ENCODE measurements at places on chromosomes 7 and 10.

DNA sequence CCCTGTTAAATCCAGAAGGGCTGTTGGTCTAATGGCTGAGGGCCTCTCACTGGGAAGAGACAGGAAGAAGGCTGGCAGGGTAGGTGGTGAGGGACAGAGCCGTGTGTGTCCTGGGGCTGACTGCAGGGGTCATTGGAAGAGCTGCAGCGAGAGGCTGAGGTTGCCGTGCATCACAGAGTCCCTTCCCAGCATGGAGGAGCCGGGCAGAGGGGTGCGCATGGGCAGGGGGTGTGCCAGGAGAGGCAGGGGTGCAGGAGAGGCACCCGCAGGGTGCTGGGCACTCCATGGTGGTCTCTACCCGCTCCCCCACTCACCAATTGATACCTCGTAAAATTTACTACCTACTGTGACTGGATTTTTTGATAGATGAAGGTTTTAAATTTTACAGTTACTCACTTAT, 124.3 kb downstream of the ACTR3B start:
- no peak for DNase-seq

- no peak for DNase-seq
Observed at GRCh38 chr7:132618956-132619305, 42.7 kb upstream of the PLXNA4 start.

- peak; percentile 32 for DNase-seq
Observed at GRCh38 chr10:123144697-123145541, 3.0 kb upstream of the HMX2 start.

GRCh38 chr10:104546756-104547155, 94.3 kb upstream of the SORCS3 start:
- DNase-seq: no peak

DNA sequence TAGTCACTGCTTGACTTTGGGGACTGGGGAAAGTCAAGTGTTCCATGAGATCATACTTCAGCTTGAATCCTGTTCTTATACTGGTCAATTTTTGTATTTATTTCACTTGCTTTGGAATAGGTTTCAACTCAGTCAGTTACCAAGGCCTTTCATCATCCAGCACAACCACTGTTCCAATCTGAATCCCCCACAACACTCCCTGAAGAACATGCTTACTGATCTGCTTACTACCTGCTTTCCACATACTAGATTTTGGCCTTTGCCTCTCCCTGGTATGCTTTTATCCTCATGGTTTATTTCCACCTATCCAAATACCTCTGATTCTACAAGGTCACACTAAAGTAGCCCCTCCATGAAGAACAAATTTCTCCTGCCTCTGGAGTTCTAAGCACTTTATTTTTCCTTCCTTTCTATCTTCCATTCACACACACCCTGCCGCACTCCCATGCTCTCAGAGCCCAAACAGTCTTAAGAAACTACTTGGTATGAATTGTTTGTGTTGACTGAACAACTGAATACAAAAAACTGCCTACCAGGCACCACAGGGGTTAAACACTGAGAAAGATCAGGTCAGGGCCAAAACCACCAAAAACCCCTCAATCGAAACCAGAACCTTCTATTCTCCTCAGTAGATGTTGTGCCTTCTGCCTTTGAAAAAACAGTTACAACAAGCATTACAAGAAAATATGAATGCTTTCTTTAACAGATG, 178.1 kb downstream of the AVL9 start:
- DNase-seq: no peak

DNA sequence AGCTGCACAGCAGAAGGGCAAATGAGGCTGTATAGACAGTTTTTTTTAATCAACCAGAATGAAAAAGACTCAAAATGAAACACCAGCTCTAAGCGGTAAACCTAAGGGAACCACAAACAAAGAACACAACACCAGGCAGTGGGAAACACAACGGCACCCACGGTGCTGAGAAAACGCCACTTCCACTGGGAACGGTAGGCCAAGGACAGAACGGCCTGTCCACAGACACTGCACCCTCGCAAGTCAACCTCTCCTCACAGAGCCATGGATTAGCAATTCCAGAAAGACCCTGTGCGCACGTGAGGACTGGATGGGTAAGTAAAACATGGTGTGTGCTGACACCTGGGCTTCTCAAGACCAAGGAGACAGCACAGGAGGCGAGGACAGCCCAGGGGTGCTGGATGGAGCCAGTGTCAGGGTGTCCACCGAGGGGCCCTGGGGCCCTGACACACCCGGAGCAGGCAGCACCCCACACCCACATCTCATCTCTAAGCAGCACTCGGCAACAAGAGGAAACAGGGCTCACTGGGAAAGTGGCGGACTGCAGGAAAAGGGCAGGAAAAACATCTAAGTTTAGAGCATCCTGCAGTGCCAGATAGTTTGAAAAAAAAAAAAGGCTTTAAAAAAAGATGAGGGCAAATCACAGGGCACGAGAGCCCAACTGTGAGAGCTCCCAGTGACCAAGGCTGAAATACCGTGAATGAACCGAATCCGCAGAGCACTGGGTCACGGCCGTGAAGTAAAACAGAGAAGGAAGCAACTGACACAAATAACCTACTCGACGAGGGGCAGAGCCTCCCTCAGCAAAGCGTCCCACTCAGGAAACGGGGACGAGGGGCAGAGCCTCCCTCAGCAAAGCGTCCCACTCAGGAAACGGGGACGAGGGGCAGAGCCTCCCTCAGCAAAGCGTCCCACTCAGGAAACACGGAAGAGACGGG, 120.2 kb downstream of the MAD1L1 start:
- no peak for DNase-seq

- DNase-seq: no peak
Observed at GRCh38 chr7:18873734-18874336, 243.6 kb downstream of the TWIST1 start.

GRCh38 chr10:103452506-103453230, 498 bp upstream of the CALHM2 start:
- no peak for DNase-seq

GRCh38 chr10:46550795-46551700, 5.4 kb downstream of the GPRIN2 start:
- no peak for DNase-seq

GRCh38 chr7:125561006-125561405, 631.4 kb upstream of the POT1 start:
- DNase-seq: no peak

DNA sequence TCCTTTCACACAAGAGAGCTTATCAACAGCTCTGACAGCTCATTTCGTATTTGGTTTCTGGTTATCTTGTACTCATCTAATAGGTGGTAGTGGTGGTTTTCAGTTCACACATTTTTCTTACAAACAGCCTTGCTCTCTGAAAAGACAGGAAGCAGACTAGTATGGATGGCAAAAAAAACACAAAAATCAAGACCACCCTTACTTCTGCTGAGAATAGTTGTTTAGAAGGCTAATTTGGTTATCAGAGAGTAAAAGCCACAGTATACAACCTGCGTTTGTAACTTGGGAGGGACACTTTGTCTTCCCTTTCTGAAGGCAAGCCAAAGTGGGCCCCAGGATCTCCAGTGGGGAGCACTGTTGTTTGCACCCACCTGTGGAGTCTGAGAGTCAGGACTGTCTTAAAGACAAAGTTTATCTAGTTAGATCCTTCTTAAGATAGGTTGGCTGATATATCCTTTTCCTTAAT, 68.0 kb downstream of the PIP4K2A start:
- DNase-seq: no peak

DNA sequence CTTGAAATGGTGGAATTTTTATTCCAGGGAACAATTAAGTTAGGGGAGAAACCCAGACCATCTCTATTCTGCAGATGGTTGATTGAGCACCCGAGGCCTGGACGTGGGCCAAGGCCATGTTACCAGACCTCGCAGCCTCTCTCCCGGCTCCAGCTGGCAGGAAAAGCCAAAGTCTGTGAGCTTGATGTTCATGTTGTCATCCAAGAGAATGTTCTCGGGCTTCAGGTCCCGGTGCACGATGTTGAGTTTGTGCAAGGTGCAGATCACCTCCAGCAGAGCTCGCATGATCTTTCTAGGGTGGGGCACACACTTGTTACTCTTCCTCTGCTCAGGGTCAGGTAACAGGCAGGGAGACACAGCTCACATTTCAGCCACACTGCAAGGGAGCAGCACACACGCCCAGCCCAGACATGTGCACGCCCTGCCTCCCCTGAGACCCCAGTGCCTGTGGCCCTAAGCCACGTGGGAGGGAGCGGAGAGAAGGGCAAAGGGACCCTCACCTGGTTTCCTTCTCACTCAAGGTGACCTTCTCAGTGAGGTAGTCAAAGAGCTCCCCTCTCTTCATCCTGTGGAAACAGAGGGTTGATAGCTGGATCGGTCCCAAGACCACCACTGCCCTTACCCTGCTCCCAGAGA, 9.5 kb downstream of the PHKG1 start:
- DNase-seq: no peak

GRCh38 chr10:78321500-78321899, 287.8 kb downstream of the RPS24 start:
- DNase-seq: no peak

DNA sequence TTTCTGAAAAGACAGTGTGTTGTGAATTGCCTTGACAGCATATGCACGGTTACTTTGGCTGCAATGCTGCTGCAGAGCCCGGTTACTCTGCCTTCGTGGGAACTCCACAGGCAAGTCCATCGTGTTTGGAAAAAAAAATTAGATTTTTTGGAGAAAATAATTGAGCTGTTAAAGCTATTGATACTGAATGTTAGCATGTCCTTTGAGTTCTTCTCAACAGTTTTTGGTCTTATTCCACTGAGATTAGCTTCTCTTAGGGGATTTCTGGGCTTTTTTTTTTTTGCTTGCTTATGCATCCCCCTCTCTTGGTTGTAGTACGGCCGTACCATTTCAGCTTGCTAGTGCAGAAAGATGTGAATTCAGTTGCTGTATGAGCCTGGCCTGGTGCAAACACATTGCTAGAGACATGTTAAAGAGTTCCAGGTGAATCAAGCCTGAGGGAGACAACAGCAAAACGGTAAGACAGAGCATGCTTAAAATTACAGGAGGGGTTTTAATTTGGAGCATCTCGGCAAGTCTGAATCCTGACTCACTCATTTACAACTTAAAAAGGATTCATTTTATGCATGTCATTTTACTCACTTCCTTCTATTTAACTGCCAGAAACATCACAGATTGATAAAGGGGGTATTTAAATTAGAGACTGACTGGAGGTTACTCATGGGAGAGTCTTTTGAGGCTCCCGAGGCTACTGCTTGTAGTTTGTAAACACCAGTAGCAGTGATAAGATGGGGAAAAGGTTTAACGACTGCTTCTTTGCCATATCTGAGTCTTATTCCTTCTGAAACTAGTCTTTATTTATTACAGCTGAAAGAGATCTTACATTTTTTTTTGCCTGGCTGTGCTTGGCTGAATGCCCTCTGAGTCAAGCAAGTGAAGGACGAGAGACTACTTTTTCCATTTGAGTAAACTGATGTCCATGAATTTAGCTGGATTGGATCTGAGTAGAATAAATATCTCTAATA, 113.7 kb downstream of the CDK14 start:
- DNase-seq: no peak

- no peak for DNase-seq
Observed at GRCh38 chr10:3294919-3295581, 122.5 kb upstream of the PITRM1 start.

DNA sequence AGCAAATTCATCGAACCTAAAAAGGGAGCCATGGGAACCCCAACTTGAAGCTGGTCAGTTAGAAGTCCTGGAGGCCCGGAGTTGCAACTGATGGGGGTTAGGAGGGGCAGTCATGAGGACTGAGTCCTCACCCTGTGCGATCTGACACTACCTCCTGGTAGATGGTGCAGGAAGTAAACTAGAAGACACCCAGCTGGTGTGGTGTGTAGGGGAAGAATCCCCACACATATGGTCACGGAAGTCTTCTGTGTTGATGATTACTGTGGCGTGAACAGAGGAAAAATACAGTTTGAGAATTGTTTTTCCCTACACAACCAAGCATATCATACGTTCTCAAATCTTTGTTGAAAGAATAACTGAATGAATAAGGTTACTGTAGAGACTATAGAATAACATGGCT, 164.6 kb upstream of the KCTD7 start:
- no peak for DNase-seq

DNA sequence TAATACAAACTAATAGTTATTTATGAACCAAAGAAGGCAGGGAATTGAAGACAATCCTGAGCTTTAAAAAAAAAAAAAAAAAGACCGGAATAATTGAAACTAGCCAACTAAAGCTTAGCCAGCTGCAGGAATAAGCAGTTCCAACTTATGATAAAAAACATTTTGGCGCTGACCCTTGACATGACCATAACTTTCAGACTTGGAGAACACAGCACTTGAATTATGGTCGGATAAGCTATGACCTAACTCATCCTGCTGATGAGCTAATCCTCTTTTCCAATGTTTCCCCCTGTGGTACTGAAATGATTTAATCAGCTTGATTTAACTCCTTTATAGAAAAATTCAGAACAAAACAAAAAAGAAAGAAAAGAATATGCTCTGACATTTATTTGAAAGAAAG, 181.8 kb downstream of the DGKB start:
- DNase-seq: no peak

GRCh38 chr7:36762394-36762793, 38.1 kb upstream of the AOAH start:
- DNase-seq: no peak

DNA sequence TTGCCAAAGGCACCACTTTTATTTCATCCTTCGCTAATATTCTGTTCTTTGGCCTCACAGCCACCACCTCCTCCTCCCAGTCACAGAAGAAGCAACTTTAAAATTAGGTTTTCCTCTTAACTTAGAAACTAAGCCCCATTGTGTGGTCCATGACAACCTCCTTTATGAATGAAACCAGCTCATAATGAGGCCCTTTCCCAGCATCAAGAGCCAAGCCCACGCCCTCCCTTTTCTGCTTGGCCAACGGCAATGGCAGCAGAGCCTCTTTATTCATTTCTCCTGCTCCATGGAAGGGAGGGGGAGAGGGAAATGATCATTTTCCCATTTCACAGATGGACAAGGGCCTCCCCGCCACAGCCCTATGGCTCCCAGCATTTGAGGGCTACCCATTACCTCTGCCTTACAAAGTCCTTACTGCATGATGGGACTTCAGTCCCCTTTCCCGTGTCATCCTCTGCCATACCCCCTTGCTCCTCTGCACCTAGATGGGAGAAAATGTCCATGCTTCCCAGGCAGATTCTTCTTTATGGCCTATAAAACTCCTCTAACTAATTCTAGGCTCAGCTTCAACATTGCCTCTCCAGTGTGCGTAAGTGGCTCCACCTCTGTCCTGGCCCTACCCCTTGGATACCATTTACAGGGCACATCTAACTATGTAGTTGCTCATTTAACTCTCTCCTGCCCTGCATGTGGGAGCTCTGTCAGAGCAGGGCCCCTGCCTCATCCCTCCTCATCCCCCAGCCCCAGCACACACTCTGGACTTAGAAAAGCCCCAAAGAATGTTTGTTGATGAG, 475.5 kb downstream of the RPS24 start:
- no peak for DNase-seq

DNA sequence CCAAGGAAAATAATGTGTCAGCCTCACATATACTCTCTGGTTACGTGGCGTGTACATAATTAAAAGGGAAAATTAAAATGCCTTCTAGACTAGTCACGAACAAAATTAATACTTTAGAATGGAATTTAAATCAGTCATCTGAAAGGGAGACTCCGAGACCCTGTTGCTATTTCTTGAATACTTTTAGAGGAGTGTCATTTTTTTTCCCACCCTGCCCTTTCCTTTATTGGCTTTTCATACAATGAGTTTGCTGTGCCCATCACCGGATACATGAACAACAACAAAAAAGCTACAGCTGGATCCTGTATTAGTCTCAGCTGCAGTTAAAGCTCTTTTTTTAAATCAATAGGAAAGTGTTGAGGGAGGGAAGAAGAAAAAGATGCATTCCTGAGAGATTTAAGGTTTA, 20.1 kb downstream of the CYTH3 start:
- DNase-seq: no peak

- DNase-seq: no peak
Observed at GRCh38 chr10:106535304-106535953, 629.1 kb downstream of the SORCS1 start.

GRCh38 chr7:80832006-80832405, 86.8 kb downstream of the SEMA3C start:
- DNase-seq: no peak
